ENCODE measurements at places on chromosomes 7 and 10. TPM values are rescaled to one million over a fixed set of nuclear protein-coding genes. Genes with fewer than 3 reads are reported as not detected.

PPIF gene
- polyA plus RNA-seq: 39.4 TPM

DNA sequence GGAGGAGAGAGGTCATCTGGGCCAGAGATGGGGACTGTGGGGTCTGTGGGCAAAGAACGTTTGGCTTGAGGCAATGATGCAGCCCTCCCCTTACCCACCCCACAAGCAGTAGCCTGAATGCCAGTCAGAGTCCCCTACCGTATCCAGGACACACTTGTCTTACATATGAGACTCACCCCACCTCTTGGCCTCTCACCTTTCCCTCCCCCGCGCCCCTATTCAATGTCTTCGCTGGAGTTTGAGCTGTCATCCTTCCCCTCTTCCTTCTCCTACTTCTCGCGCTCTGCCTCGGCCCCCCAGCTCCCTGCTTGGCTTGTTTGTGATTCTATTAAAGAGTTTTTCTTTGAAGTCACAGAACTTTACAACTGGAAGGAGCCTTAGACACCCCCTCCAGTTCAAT, 8.9 kb downstream of the PRRT4 start:
- DNase-seq: no peak

GCC1 gene
- 10.4 TPM for polyA plus RNA-seq

GIMAP8 gene
- polyA plus RNA-seq: 14.3 TPM

HELLS gene
- polyA plus RNA-seq: 1.7 TPM

Data from urinary bladder (tissue), 4 donors.